CD8-positive, alpha-beta memory T cell (primary cell): ENCODE measurements at places on chromosomes 1 and 21.

DNA sequence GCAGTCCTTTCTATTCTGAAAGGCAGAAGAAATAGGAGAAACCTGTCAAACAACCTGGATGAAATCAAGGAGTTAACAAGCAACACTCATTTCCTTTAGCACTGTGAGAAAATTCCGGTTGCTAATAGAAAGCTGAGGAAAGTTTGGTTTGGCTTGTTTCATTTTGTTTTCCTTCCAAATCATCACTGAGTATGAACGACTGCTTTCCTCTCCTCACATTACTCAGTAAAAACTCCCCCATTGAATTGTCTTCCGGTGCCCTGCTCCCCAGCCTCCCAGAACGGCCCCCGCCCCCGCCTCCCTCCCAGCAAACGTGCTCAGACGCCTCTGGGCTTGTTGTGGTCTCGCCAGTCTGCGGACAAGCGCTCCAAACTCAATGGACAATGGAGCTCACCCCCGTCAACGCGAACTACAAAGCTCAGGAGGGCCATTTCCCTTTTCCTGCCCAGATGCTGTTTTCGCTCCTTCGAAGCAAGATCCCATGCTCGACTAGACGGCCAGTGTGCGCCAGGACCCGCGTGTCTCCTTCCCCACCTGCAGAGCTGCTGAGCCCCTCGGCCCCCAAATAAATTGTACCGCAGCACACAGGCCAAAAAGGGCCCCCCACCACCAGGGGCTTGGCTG lies 747 bp downstream of the STX6 start:
- DNase-seq, result peak; percentile 51

- no peak for DNase-seq
Measured at GRCh38 chr1:199778324-199778955, 249.1 kb upstream of the NR5A2 start.

DNA sequence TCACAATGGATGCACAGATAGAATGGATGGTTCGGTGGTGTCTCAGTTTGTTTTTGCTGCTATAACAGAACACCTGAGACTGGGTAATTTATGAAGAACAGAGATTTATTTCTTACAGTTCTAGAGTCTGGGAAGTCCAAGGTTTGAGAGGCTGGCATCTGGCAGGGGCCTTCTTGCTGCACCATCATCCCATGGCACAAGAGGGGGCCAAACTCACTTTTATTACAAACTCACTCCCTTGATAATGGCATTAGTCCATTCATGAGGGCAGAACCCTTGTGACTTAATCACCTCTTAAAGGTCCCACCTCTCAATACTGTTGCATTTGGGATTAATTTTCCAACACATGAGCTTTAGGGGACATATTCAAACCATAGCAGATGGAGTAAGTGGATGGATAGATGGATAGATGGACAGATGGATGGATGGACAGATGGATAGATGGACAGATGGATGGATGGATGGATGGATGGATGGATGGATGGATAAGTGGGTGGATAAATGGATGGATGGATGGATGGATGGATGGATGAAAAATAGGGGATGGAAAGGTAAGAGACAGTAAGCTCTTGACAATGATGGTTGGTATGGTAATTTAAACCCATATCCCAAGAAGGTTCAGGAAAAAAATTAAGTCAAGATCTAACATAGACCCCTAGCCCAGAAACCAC lies 16.5 kb downstream of the CAMK2N1 start:
- DNase-seq, result peak; percentile 6

DNA sequence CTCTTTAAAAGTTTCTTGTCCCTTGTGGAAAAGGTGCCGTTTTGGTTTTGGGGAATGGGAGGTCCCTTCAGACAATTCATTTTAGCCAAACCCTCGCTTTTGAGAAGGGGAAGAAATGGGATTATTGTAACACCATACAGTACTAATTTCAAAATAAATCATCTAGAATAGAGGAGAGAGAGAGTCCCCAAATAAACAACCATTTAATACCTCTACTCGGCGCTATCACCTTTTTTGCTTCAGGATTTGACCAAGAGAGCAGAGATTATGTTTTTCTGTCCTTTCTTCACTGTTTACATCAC lies 770 bp upstream of the RC3H1 start:
- DNase-seq, result no peak

DNA sequence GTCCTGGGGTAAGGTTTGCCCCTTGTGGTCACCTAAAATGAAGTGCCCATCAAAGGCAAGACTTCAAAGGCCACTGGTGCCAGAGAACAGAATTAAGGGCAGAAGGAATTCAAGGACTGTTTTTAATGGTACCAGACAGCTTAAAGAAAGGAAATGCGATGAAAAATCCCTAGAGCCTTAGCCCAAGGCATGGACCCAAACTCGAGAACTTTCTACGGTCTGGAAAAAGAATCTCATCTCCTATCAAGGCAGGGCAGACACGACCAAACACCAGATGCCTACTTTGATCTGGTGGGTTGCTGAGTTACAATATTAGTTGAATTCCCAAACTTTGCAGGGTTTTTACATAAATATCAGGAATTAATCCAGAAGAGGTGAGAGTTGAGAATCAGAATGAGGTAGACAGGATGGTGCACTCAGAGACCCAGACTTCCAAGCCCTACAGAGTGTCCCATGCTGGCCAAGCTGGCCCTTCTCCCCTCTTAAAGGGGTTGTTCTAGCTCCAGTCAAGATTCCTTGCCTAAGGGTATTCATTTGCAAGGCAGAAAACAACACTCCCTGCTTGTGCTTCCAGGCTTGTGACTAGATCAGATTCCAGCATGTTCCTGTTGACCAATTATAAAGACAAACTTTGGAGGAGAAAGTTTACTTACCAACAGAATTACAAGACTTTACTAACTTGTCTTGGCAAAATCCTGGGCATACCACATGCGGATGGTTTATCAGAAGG lies 48.0 kb downstream of the EDN2 start:
- no peak for DNase-seq

DNA sequence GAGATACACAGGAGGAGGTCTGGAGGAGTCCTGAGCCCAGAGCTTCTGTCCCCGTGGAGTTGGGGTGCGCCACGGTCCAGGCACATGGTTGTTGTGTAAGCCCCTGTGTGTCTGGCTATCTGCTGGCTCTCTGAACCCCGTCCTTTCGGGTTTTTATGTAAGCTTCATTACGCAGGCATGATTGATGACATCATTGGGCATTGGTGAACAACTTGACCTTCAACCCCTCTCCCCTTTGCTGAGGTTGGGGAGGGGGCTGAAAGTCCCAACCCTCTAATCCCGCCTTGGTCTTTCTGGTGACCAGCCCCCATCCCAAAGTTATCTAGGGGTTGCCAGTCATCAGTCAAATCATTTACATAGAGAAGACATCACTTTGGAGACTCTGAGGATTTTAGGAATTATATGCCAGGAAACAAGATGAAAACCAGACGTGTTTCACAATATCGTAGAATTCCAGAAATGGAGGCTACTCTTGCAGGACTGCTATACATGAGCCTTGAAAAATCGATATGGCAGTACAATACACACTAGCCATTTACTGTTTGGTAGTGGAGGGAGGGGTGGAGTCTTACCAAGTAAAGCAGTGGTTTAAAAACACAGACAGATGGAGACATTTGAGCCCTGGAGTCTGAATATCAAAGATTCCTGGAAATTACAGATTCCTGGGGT lies 69.8 kb upstream of the SCAF4 start:
- no peak for DNase-seq

- DNase-seq, result peak; percentile 61
Measured at GRCh38 chr1:26696654-26697430, 1.0 kb downstream of the ARID1A start.

GRCh38 chr1:233376382-233377110 lies 49.0 kb downstream of the MAP3K21 start:
- DNase-seq, result no peak

DNA sequence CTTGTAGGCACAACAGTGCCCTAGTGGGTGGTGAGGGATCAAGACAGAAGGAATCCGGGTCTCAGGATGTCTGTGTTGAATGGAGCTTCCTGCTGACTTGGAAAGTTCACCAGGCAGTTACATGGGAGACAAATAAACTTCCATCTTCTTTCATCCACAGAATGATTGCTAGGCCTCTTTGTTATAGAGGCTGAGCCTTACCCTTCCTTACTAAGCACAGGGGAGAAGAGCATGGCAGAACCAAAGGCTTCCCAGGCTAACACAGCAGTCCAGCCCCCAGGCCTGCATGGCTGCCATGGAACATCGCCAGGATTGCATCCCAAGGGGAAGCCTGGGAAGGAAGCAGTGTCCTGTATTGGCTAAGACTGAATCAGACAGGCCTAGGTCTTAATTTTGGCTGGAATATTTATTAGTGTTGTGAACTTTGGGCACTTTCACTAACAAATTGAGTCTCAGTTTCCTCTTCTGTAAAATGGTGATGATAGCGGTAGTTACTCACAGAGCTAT lies 18.7 kb downstream of the HEYL start:
- DNase-seq, result no peak

DNA sequence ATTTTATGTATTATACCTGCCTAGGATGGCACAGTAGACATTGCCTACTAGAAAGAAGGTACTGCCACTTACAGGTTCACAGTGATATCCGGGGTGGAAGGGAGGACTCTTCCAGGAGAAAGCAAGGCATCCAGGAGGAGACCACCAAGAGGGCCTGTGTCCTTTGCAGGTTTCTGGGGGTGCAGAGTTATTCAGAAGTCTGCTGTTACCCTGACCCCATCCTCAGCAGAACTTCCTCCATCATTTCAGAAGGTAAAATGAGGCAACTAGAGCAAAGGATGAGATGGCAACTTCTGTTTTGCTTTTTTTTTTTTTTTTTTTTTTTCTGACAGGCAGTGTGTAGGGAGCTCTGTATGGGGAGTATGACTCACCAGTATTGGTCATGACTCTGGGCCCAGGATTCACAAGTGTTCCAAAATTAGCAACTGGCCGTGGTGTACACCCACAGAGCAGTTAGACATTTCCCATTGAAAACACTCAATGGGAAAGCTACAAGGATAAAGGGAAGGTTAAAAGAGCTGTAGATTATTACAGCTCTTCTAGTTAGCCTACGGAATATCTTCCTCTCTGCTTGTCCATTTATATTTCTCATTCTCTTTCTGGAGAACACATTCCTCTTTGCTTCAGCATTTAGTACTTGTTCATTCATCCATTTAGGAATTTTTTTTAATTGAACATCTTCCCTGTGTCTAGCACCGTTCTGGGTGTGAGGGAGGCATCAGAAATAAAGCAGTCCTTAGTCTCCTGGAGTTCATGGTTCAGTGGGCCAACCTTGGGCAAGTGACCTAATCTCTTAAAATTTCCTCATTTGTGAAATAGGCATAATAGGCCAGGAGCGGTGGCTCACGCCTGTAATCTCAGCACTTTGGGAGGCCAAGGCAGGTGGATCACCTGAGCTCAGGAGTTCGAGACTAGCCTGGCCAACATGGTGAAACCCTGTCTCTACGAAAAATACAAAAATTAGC lies 50.5 kb upstream of the PPP2R5A start:
- no peak for DNase-seq

DNA sequence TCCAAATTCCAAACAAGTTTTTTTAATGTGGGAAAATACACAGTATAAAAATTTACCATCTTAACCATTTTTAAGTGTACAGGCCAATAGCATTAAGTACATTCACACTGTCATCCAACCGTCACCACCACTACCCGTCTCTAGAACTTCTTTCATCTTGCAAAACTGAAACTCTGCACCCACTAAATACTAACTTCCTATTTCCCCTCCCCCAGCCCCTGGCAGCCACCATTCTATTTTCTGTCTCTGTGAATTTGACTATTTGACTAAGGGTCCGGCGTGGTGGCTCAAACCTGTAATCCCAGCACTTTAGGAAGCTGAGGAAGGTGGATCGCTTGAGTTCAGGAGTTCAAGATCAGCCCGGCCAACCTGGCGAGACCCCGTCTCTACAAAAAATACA lies 36.1 kb downstream of the CLSTN1 start:
- peak; percentile 72 for DNase-seq

DNA sequence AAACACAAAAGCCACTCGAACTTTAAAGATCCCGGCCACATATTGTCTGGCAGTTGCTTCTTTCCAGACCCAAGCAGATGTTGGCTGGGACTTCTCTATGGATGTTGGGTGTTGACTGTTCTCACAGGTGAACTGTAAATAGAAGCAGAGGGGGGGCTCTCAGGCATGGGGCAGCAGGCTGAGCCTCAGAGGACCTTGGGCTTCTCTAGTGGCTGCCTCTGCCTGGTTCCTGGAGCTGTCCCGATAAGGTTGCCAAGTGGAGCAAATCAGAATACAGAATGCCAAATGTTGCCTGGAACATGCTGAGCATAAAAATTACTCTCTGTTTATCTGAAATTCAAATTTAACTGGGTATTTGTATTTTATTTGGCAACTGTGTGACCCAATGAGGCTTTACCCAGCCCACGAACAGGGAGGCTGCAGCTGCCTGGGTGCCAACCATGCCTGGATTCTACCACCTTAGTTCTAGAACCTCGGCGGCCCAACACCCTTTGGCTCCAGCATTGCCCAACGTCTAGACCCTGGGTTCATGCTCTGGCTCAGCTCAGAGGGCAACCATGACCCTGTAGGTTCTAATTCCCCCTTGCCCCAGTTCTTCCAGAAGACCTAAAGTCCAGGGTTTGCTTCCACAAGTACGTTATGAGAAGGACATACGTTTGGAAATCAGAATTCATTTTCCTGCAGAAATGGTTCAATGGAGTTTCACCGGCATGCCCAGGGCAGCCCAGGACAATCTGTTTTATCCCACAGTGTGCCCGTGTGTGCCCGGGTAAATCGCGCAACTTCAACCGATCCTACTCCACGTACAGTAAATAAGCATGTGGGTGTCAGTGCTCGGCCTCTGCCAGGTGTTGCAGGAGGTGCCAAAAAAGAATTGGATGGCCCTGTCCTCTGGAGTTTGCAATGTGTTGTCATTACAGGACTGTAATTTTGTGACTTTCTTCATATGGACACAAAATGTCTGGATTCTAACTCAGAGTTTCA lies 5.4 kb upstream of the SLC45A1 start:
- DNase-seq, result no peak

GRCh38 chr1:115530407-115530806 lies 111.4 kb upstream of the VANGL1 start:
- DNase-seq, result no peak

DNA sequence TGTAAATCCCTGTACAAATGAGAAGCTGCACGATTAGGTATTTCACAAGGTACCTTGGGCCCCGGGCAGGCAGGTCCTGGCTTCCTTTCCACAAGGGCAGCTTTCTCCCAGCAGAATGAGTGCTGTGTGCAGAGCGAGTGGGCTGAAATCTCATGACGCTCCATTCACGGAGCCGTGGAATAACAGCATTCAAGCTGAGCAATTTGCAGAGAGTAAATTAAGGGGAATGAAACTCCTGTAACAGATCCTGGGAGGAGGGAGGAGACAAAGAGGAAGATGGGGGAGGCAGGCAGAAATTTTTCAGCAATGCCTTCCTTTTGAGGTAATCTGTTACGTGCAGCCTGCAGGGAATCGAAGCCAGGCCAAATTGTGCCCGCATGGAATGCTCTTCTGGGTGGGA lies 239.9 kb downstream of the TNR start:
- no peak for DNase-seq
